ENCODE measurements at places on chromosomes 6 and 20.

DNA sequence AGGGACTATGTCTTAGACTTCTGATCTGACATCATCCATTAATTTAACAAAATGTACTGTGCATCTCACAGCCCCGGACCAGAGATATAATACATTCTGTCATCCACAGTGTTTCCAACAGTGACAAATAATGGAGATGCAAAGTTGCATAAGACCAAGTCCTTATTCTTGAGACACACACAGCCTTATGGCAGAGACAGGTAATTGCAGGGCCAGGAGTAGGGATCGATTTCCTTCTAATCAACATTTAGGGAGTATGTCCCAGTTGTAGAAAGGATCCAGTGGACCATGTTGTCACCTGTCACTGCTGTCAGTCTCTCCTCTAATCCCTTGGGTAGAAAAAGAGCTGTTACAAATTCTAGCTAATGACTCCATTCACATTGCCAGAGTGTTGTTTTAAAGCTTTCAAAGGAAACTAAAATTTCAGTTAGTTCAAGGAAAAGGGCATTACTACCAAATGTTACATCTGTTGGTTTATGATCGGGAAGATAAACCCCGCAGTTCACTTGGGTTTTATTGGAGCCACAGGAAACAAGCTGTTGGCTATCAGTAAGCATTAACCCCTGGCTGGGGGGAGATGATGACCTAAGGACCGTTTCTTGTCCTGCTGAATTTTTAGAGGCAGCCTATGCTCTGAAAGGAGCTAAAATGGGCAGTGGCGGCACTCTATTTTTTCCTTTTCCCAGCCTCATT is 111.4 kb upstream of the ATXN1 start:
- DNase-seq: no peak

DNA sequence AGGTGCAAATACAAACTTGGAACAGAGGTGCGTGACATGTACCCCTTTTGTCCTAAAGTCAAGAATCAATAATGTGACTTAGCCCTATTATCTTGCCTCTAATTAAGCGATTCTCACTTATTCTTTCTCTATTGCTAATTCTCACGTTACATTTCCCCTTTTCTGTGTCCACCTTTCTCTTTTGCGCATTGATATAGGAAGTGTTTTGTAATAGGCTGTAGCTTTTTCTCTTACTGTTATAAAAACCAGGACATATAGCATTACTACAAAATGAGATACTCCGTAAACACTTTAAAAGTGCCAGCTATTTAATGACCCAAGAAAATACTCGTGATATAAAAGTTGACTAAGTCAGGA is 669 bp upstream of the TMEM30A start:
- peak; percentile 9 for DNase-seq

DNA sequence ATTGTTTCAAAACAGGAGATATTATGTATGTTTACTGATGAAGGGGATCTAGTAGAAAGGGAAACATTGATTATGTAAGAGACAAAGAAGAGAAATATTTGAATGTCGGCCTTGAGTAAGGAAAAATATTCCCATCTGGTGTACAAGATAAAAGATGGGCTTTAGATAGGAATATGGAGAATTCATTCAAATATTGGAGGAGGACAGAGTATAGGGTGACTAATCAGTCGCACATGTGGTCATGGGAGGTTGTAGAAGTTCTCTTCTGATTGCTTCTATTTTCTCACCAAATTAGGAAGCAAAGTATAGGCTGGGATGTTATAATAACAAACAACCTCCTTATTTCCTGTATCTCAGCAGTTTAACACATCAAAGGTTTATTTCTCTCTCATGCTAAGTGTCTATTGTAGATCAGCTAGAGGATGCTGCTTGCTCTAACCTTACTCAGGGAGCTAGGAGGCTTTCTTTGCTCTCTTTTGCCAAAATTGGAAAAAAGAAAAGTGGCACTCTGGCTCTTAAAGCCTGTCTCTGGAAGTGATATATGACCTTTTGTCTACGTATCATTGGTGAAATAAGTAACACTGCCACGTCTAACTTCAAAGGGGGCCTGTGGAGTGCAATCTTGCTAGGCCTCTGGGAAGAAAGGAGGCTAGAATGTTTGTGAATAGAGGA is 1.2 kb upstream of the HDDC2 start:
- no peak for DNase-seq

- DNase-seq: no peak
Measured at GRCh38 chr6:90005048-90005827, 111.0 kb downstream of the GJA10 start.

DNA sequence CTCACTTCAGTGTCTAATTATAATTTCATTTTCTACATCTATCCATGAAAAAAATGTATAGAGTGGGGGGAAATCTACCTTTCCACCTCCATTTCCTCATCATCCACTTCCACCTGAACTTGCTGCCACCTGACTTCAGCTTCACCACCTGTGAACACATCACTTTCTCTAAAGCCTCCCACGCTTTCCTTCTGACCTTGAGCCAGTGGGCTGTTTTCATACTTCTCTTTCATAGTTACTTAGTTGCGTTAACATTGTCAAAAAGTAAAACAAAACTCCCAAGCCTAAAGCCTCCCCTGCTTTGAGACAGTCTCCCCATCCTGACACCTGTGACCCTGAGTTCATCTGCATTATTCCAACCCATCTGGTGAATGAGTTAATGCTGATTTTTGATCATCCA is 47.3 kb downstream of the KLHL31 start:
- DNase-seq: no peak

DNA sequence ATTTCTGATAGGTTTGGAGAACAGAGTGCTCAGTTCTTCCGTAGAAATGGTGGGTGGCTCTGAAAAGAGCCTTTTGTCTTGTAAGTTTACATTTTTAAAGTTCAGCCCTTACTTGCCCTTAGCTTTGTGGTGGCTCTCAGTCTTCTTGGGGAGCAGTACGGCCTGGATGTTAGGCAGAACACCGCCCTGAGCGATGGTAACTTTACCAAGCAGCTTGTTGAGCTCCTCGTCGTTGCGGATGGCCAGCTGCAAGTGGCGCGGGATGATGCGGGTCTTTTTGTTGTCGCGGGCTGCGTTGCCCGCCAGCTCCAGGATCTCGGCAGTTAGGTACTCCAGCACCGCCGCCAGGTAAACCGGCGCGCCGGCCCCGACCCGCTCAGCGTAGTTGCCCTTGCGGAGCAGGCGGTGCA is 19.5 kb downstream of the OR2B2 start:
- no peak for DNase-seq

- no peak for DNase-seq
Measured at GRCh38 chr6:15243910-15244619, 1.8 kb upstream of the JARID2 start.

GRCh38 chr6:130473886-130474285 is 108.1 kb downstream of the TMEM200A start:
- DNase-seq: no peak

GRCh38 chr20:17036541-17036940 is 190.3 kb upstream of the PCSK2 start:
- DNase-seq: no peak

GRCh38 chr6:158611541-158612370 is 32.8 kb downstream of the DYNLT1 start:
- DNase-seq: no peak

DNA sequence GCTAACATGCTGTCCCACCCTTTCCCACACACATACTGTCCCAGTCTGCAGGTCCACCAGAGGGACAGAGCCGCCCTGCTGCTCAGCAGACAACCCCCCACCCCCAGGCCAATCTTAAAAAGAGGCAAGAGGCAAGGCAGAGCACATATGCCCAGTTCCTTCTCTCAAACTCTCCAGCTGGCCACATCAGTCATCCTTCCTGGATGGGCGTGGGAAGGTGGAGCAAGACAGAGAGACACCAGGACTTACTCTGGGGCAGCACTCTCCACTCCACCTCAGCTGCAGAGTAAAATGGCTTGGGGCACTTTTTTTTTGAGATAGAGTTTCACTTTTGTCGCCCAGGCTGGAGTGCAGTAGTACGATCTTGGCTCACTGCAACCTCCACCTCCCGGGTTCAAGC is 10.8 kb downstream of the MOCS3 start:
- no peak for DNase-seq

GRCh38 chr20:2873747-2874041 is 413 bp downstream of the PTPRA start:
- DNase-seq: peak; percentile 74

GRCh38 chr6:161211380-161212035 is 62.4 kb downstream of the AGPAT4 start:
- no peak for DNase-seq

- DNase-seq: no peak
Measured at GRCh38 chr6:80544555-80544954, 438.1 kb downstream of the BCKDHB start.

- DNase-seq: no peak
Measured at GRCh38 chr20:10412591-10413408, 21.2 kb downstream of the MKKS start.

DNA sequence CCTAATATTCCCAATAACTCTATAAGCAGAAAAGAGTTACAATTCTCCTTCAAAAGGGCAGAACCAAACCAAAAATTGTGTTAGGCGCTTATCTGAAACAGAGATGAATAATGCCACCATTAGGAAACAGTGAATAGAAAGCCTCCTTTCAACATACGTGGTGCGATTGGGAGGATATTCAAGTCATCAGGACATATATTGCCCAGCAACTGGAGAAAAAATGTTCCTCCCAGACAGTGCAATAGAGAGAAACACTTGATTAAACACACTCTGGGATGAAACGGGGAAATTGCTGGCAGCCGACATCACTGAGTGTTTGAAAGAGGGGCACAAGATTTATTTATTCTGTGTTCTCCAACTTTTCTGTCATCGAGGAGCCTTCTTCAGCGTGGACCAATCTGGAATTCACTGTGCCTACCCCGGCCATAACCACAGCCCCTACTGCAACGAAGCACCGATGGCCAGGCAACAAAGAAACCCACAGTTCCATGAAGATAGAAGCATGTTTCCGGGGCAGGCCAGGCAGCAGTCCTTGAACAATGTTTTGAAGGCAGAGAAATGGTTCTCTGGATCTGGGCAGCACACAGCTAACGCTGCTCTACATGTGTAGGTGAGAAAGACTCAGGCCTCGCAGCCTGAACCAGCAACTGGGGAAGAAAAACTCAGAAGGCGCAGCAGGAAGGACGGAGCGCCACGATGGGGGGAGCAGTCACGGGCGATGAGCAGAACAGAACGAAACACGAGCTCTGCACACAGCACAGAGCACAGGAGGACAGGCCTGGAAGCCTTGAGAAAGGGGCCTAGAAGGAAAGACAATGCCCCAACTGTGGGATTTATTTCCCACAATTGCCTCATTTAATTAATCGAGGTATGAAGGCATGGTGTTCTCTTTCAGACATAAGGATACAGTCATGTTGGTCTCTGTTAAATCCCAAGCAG is 234.2 kb upstream of the FOXQ1 start:
- DNase-seq: no peak

- DNase-seq: no peak
Measured at GRCh38 chr6:127879685-127880084, 21.2 kb downstream of the THEMIS start.

- no peak for DNase-seq
Measured at GRCh38 chr6:46290421-46291274, 119.9 kb upstream of the ENPP5 start.

DNA sequence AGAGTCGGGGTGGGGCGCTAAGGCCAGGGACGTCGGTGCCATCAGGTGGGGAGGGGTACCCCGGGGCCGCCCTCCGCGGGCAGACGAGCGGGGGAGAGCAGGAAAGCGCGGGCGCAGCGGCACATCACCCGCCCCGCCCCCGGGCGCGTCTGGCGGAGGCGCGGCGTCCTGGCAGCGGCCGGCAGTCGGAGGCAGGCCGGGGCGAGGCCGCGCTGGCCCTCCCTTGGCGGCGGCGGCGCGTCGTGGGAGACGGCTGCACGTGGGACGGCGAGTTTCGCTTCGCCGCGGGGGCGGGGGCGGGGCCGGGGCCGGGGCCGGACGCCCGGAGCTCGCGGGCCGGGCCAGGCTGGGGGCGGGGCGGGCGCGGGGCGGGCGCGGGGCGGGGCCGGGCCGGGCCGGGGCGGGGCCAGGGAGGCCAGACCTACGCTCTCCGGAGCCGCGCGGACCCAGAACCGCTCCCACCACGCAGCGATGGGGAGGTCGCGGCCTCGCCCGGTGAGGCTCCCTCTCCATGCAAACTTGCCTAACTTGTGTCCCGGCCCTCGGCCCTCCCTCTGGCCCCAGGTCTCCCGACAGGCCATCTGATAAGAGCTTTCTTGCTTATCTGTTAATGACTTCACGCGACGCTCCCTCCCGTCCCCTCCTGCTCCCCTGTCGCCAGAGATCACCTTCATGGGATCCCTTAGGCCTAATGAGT is 12.5 kb downstream of the ITPR3 start:
- DNase-seq: peak; percentile 79

DNA sequence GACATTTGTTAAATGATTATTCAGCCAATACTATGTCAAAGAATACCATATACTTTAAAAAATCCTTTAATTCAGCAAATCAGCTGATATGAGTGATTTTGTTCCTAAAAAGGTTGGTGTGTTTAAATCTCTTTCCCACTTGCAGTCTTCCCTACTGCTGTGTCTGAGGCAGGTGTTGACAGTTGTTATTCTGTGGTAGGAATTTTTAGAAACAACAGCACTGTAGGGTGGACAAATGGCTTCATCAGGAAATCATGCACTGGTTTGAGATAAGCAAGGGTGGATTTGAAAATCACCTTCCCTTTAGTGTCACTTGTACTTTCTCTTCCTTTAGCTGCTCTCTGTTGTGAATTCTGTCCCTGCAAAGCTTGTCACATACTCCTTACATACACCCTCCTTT is 213.7 kb upstream of the SGK1 start:
- DNase-seq: no peak

DNA sequence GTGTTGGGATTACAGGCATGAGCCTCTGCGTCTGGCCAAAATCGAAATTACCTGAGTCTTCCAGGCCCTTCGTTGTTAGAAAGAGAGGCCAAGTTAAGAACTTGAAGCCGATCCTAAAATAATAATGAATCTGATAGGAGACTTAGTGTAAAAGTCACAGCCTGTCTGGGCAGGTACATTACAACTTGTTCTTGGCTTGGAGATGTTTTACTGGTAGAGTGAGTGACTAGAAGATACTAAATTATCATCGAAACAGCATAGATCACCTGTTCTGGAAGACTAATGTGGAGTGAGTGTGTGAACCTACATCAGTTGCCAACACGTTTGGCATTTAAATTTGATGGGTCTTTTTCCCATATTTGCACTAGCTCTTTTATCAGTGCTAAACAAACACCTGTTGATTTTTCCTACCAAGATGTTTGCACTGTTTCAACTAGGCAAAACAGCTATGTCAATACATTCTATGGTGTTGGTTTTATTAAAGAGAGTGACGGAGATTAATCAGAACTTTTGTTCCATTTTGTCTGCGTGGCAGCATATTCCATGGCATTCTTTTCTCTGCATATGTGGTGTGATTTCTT is 4.6 kb upstream of the TMEM217 start:
- no peak for DNase-seq
